ENCODE measurements at places on chromosomes 11 and 22.

DNA sequence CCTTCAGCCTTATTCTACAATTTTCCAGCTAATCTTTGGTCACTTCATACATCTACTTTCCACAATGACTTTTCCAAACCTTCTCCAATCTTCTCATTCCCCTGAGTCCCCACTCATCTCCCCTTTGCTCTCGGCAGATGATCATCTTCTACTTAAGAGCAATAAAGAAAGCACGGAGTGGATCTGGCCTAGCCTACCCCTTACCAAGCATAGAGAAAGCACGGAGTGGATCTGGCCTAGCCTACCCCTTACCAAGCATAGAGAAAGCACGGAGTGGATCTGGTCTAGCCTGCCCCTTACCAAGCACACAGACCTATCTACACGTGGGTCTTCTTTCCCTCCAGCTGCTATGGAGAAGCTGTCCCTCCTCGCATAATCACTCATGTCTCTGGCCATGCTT, 558.6 kb downstream of the OPCML start:
- DNase-seq: no peak

GRCh38 chr11:107953446-107953845, 25.2 kb downstream of the RAB39A start:
- no peak for DNase-seq

- no peak for DNase-seq
Observed at GRCh38 chr11:105738986-105739795, 129.3 kb downstream of the GRIA4 start.

DNA sequence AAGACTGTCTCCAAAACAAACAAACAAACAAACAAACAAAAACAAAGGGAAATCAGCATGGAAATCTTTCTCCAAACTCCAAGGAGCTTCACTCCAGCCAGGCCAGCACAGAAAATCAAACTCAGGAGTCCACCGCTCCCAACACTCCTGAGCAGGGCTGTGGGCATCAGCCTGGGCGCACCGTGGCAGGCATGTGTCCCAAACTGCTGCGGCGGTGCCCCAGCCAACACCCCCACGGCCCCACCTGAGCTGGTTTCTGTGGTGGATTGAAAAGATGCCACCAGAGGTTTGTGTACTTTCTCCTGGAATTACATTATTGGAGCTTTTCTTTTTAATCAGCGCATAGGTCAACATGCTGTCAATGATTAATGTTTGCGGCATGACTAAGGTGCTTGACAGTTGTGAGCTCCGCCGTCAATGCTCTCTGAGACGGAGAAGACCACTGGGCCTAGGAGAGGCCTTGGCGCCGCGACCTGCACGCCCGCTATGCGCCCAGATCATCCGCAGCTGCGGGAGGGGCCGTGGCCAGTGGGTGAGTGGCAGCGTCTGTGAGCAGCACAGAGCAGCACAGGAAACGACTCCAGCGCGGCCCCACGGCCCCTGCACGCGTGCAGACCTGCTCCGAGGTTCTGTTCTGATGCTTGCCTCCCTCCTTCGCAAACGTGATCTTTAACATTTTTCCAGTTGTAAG, 18.1 kb downstream of the DRD4 start:
- DNase-seq: no peak

GRCh38 chr11:111366560-111367410, 12.3 kb downstream of the POU2AF1 start:
- DNase-seq: no peak

GRCh38 chr11:125299061-125299615, 134.6 kb downstream of the PKNOX2 start:
- no peak for DNase-seq

- DNase-seq: no peak
Observed at GRCh38 chr11:127627204-127627603, 626.6 kb upstream of the KIRREL3 start.

DNA sequence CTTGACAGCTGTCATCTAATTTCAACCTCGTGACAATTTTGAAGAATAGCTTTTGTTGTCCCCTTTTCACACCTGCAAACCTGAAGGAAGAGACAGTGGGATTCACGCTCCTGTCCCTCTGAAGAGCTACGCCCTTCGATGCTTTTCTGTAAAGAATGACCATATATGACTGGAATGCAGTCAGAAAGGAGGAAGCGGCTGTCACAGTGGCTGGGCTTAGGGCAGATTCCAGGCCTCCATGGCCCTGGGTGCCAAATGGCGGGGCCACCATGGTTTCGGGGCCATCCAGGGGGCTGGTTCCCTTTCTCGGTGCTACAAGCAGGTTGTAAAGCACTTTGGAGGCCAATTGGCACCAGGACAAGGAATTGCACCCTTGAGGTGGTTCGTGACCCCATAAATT, 22.2 kb upstream of the FGF19 start:
- no peak for DNase-seq
